ENCODE measurements at places on chromosomes 11 and 22.
A peak's percentile ranks its signal among the peaks of the same experiment; 100 is the strongest.

DNA sequence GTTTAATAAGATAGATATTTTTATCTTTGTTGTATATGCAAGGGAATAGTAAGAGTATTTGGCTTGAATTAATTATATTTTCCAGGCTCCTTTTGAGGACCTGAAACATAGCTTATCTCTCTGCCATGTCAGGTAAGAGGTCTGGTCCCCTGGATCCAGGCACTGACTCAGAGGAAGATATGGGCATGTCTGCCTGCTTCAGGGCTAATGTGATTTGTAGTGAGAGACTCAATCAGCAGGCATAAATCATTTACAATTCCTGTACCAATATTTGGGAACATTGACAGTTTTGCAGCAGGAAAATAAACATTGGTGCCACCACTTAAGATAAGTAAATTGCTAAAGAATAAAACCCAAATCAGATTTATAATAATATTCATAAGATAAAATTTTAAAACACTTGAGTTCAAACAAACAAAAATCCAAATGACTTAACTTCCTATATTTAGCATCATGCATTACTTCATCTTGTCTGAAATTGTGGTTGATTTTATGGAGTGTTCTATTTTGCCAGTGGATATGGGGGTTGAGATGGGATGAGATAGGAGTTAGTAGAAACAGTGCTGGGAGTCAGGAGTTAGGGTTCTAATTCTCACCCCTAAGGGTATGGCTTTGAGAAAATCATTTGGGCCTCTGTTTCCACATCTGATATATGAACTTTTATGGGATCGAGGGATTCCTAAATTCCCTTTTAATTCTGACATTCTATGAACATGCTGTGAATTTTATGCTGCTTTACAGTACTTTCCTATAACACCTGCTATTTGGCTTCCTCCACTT, 5.1 kb upstream of the CALCA start:
- no peak for DNase-seq

GRCh38 chr11:43397251-43397650, 38.5 kb downstream of the TTC17 start:
- DNase-seq: no peak

- peak; percentile 45 for DNase-seq
Measured at GRCh38 chr11:65867284-65868071, 5.1 kb downstream of the EFEMP2 start.

DNA sequence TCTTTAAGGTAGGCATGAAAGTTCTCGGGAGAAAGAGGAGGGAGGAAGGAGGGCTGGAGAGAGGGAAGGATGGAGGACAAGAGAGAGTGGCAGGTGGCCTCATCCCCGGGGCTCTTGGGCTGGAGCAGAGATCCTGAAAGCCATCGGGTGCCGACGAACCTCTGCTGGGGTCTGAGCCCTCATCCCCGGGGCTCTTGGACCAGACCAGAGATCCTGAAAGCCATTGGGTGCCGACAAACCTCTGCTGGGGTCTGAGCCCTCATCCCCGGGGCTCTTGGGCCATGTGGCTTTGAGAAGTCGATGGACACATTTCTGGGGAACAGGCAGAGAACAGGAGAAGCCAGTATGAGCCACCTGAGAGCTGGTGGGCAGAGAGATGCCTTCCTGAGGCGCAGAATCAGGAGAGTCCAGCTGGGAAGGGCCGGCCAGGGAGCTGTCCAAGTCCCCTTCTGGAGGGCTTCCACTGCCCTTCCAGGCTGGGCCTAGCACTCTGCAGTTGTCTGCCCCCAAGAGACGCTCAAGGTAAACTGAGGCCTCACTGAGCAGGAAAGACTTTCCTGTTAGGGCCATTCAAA, 1398.1 kb downstream of the BRD1 start:
- no peak for DNase-seq

GRCh38 chr22:25192406-25192805, 7.3 kb upstream of the CRYBB3 start:
- DNase-seq: no peak
